Left lung (tissue), 14 donors: ENCODE measurements at places on chromosomes 13 and 19. TPM values are rescaled to one million over a fixed set of nuclear protein-coding genes. Genes with fewer than 3 reads are reported as not detected.

- no peak for DNase-seq
Measured at GRCh38 chr13:73938372-73939070, 195.7 kb downstream of the KLF12 start.

DNA sequence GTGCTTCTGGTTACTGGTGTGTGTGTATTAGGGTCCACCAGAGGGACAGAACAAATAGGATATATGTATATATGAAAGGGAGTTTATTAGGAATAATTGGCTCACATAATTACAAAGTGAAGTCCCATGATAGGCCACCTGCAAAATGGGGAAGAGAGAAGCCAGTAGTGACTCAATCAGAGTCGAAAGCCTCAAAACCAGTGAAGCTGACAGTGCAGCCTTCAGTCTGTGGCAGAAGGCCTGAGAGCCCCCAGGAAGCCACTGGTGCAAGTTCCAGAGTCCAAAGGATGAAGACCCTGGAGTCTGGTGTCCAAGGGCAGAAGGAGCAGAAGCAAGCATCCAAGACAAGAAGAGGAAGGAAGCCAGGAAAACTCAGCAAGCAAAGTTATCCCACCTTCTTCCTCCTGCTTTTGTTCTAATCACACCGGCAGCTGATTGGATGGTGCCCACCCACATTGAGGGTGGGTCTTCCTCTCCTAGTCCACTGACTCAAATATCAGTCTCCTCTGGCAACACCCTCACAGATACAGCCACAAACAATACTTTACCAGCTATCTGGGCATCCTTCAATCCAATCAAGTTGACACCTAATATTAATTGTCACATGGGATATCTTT lies 21.7 kb upstream of the SCEL start:
- no peak for DNase-seq

- DNase-seq, result no peak
Measured at GRCh38 chr19:13401388-13401787, 104.9 kb downstream of the CACNA1A start.

- DNase-seq, result no peak
Measured at GRCh38 chr13:40457929-40458719, 208.3 kb downstream of the FOXO1 start.

DNA sequence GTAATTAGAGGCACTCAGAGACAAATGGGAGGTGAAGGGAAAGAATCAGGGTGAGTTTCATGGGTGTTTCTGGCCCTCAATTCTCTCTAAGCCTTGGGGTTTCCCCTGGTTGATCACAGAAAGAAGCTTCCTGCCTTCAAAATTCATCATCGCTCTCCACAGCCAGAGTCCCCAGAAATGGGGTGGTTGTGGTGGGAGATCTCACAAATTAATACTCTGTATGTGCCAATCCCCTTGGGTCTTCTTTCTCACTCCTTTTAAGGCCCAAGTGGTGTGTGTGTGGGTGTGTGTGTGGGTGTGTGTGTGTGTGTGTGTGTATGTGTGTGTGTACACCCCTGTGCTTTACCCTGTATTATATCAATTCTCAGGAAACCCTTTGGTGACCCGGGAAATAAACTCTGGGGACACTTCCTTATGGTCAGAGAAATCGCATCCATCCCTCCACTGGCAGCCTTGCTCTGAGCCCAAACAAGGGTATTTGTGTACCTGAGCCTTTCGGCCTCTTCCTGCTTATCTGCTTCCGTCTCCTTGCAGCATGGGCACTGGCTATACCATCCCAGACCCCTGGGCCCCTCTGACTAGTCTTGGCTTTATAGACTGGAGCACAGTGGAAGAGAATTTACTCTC lies 2.8 kb upstream of the FCGBP start:
- DNase-seq, result no peak

- DNase-seq, result no peak
Measured at GRCh38 chr19:5805462-5806132, 730 bp downstream of the NRTN start.

GRCh38 chr13:75366380-75367280 lies 115.3 kb downstream of the TBC1D4 start:
- DNase-seq, result no peak

GRCh38 chr13:28239374-28239773 lies 101.0 kb downstream of the PAN3 start:
- DNase-seq, result no peak

DNA sequence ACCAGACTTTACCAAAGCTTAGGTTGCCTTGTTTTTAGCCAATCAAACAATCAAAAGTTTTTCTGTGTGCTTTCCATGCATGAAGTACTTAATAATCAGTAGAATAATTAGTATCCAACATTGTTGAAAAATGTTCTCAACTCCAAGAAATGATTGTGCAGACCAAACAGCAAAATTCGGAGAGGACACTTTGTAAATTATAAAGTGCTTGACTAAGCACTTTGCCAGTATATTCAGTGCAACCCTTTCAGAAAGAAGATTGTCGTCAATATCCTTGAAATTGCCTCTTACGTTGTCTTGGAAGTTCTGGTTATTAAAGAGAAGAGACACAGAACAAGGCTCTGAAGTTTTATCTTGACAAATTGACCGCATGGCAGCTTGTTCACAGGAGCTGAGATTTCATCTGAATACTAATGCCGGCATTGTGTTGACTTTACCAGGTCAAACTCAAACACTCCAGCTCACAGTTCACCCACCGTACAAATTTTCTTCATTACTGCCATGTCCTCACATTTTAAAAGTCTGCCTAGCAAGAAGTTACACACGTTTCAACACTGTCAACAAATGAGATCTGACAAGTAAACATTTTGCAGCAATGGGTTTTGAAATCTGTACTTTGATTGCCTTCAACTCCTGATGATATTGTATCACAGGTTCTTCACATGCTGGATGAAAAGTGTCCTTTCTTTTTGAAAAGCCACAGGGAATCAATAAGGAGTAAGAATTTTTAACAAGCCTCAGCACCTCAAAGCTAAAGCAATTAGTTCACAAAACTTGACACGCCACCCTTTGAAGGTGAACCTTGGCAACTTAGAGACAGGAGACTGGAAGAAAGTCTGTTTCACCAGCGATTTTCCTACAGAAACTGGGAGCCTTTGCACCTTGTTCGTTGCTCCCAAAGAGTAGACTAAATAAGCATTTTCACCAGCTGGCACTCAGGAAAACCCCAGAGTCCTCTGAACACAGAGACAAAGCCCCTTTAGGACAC lies 150.9 kb downstream of the RFC3 start:
- peak; percentile 10 for DNase-seq

DNA sequence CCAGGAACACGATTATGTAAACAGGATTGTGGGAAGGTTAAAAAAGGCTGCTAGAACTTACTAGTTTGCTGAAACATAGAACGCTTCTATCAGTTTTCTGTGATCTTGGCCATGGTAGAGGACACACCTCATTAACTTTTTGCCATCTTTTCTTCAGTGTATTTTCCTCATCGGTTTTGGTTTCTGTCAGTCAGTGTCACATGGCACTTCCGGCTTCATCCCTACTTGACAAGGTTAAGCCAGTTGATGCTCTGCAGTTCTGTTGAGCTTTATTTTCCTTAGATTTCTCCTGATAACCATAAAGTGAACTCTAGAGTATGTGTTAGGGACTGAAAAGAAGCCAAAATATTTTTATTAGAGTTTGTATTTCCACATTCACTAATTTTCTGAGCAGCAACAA lies 147.5 kb downstream of the NDFIP2 start:
- DNase-seq, result no peak

GRCh38 chr13:38743466-38743865 lies 56.6 kb downstream of the FREM2 start:
- no peak for DNase-seq

- no peak for DNase-seq
Measured at GRCh38 chr19:5246554-5247155, 94.0 kb downstream of the PTPRS start.

GRCh38 chr13:37811441-37811840 lies 58.1 kb downstream of the TRPC4 start:
- no peak for DNase-seq

- DNase-seq, result no peak
Measured at GRCh38 chr19:12733369-12734214, 892 bp downstream of the TRIR start.

- no peak for DNase-seq
Measured at GRCh38 chr13:26247011-26247410, 6.9 kb upstream of the CDK8 start.

DNA sequence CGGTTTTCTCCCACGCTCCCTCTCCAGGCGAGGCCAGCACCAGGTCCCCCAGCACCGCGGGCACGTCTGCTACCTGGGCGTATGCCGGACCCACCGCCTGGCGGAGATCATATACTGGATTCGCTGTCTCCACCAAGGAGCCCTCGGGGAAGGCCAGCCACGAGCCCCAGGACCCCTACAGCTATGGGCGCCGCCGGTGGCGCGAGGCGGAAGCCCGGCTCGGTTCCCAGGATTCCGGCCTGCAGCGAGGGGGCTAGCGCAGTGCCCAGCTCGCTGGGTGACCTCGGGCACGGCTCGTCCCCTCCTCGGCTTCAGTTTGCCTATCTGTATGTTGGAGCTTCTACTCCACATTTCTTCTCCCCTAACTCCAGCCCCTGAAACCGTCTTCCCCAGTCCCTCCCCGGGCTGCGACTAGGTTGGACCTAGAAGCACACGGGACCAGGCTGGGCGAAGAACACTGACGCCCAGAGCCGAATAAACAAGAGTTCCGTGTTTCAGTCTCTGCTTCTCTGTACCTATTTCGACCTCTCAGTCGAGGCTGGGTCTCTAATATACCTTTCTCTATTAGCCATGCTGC lies 749 bp upstream of the CPT1C start:
- DNase-seq, result no peak

DNA sequence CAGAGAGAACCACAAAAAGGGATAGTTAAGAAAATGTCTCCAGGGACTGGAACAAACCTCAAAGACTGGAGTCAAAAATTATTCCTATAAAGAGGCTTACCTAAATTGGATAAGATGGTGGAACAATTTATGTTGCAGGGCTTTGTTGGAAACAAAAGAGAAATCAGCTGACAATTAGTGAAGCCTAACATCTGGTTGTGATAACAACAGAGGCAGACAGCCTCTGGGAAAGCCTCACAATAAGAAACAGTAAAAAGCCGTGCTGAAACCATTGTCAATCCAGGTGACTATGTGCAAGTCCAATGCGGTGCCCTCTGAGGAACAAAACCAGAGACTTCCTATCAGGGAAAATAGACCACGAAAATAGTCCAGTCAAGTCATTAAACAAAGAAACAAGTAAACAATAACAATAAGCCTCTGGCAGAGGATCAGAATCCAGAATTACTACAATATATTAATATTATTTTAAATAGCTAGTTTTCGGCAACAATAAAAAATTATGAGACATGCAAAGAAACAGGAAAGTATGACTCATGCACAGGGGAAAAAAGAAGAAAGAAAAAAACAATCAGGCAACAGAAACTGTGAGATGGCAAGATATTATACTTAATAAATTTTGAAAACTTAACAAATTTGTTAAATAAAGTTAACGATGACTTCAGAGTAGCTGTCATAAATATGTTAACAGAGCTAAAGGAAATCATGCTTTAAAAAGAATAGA lies 99.7 kb upstream of the RXFP2 start:
- DNase-seq, result no peak

- DNase-seq, result no peak
Measured at GRCh38 chr13:78323848-78324247, 279.5 kb downstream of the POU4F1 start.

GRCh38 chr13:97385854-97386253 lies 48.1 kb upstream of the RAP2A start:
- DNase-seq, result no peak

GRCh38 chr13:19153782-19154450 lies 27.7 kb downstream of the TUBA3C start:
- no peak for DNase-seq

DNA sequence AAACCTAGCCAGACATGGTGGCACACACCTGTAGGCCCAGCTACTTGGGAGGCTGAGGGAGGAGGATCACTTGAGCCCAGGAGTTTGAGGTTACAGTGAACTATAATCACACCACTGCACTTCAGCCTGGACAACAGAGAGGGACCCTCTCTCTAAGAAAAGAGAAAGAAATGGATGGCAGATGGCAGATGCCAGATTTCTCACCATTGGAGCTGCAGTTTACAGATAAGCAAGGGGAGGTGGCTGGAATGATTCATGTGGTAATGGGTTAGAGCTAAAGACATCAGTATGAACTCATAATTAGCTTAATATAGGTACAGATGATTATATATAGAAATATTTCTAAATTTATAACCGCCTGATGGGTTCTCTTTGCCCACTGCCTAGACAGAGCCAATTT lies 80.1 kb upstream of the IPO5 start:
- DNase-seq, result no peak

DNA sequence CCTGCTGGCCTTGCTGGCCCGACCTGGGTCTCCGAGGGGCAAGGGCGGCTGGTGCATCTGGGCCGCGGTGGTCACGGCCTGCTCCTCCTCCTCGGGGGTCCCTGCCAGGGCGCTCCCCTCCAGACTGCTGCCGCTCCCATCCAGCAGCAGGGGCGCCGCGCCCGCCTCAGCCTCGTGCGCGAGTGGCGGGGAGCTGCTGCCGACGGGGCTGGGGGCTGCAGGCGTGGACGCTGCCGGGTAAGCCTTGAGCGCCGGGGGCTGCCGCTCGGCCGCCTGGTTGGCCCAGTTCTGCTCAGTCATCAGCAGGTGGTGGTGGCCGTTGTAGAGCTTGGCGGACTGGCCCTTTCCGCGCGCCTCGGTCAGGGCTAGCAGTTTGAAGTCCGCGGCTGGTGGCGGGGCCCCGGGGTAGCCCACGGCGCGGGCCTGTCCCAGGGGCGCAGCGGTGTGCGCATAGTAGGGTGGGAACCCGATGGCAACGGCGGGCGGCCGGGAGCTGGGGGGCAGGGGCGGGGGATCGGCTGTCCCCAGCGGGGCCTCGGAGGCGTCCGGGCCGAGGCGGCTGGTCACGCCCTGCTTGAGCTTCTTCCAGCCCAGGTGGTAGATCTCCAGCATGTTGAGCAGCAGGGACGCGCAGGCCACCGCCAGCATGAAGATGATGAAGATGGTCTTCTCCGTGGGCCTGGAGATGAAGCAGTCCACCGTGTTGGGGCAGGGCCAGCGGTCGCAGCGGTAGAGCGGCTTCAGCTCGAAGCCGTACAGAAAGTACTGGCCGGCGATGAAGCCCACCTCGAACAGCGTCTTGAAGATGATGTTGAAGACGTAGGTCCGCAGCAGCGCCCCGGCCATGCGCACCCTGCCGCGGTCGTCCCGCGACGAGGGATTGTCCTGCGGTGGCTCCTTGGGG lies 18.6 kb downstream of the GJA3 start:
- DNase-seq, result no peak

DNA sequence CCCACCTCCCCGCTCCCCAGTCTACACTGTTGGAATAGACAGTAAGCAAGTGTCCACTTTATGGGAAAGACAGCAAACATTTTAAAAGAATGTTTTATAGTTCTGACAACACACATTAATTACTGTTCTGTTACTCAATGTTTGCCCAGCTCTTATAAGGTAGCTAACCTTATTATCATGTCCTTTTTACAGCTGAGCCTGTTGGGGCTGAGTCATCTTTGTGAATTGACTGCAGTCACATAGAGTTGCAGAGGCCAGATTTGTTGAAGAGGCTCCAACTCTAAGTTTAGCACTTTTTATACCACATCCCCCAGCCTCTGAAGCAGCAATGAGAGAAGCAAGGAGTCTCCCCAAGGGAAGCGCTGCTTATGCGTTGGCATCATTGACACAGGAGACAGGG lies 76.2 kb downstream of the C13orf42 start:
- DNase-seq, result no peak

ZNF225 gene
- 14.5 TPM for polyA plus RNA-seq

APOC4 gene
- polyA plus RNA-seq, result not detected

KIR2DL1 gene
- not detected for polyA plus RNA-seq

SULT2A1 gene
- 0.13 TPM for polyA plus RNA-seq

TNFRSF19 gene
- 96.7 TPM for polyA plus RNA-seq

DENND1C gene
- polyA plus RNA-seq, result 17.5 TPM

ZNF563 gene
- polyA plus RNA-seq, result 4.2 TPM

COL4A1 gene
- 574 TPM for polyA plus RNA-seq

ZNF83 gene
- 134 TPM for polyA plus RNA-seq

FFAR1 gene
- polyA plus RNA-seq, result 0.43 TPM

LMTK3 gene
- polyA plus RNA-seq, result 3.5 TPM
